ENCODE measurements at places on chromosomes 16 and 17.

- DNase-seq = no peak
Observed at GRCh38 chr16:11619327-11619851, 32.7 kb upstream of the LITAF start.

DNA sequence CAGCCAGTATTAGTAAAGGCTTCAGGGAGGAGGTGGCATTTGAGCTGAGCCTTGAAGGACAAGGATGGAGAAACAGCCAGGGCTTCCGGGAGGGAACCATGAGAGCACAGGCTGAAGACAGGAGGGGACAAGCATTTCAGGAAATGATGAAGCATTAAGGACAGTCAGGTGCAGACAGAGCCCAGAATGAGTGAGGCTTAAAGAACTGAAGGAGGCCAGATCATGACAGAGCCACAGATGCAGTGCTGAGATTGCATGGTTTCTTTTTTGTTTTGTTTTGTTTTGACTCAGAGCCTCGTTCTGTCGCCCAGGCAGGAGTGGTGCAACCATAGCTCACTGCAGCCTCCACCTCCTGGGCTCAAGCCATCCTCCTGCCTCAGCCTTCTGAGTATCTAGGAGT, 211.5 kb downstream of the SOX9 start:
- DNase-seq = no peak

GRCh38 chr17:74491626-74492025, 25.2 kb downstream of the CD300A start:
- no peak for DNase-seq

GRCh38 chr16:11384956-11385586, 39.8 kb downstream of the RMI2 start:
- peak; percentile 15 for DNase-seq

Measured in D341Med (cell line).